Lung microvascular endothelial cell (primary cell): ENCODE measurements at places on chromosomes 12 and 14.

GRCh38 chr14:20412411-20412810, 890 bp downstream of the TEP1 start:
- peak; percentile 26 for DNase-seq

DNA sequence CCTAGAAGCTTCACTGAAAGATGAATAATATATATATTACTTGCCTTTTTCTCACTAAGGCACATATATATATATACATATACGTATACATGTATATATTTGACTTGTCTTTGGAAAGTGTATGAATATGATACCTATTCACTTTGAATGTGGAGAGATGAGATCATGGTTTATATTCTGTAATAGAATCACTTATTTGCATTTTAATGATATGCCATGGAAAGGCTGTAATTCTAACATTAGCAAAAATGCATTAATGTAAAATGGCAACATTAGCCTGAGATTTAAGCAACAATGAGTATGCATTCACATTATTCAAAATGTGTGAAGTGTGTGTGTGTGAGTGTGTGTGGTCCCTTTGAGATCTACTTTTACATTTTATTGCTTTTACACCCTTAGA, 54.5 kb upstream of the PRKD1 start:
- DNase-seq, result no peak

DNA sequence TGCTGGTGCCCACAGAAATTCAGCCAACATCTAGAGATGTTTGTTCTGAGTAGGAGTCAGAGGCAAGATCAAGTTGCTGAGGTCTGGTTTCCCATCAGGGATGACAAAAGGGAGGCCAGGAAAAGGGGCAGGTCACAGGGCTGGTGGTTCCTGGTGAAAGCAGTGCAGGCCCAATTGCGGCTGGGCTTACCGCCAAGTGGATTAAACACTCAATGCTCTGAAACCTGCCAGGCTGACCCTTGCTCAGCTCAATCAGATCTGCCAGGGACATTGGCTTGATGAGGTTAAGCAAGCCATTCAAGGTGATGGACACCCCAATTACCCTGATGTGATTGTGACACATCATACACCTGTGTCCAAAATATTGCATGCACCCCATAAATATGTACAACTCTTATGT, 5.5 kb upstream of the OAS1 start:
- peak; percentile 78 for DNase-seq

DNA sequence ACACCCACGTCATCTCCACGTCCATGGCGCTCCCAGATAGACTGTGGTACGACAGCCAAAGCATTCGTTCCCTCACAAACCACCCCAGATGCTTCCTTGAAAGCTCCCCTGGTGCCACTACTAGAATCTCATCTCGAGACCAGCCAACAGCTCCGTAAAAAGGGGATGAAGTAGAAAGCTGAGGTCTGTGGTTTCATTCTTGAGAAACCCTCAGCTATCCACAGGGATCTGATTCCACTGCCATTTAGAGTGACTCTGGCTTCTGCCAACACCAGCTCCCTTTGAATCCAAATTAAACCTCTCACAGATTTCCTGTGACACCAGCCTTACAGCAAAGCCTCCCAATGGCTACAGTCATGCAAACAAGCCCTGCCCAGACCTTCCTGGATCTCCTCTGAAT, 18.5 kb upstream of the FOXN3 start:
- no peak for DNase-seq

GRCh38 chr12:53734425-53734824, 7.2 kb upstream of the CALCOCO1 start:
- no peak for DNase-seq

GRCh38 chr12:50999093-50999492, 27.1 kb downstream of the SLC11A2 start:
- no peak for DNase-seq

GRCh38 chr12:116456330-116457082, 102.7 kb upstream of the MAP1LC3B2 start:
- peak; percentile 43 for DNase-seq

DNA sequence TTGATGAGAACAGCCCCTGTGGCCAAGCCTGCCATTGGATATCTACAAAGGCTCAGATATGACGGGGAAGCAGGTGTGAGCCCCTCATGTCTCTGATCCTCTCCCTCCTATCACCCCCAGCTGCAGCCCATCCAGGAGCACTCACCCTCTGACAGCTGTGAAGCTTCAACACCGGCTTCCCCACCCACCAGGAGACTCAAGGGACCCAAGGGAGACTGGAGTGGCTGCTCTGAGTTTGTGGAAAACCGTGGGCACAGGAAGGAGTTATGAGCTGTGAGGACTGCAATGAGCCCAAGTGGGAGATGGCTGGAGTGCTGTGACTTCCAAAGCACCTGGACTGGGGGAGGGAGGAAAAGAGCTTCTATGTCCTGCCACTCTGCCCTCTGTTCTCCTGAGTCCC, 7.9 kb downstream of the IFI27L2 start:
- DNase-seq, result no peak

- no peak for DNase-seq
Observed at GRCh38 chr14:31291210-31291609, 83.6 kb upstream of the HECTD1 start.

GRCh38 chr14:105340821-105341733, 26.5 kb downstream of the PACS2 start:
- DNase-seq, result peak; percentile 39

GRCh38 chr12:2266666-2267620, 214.2 kb downstream of the CACNA1C start:
- DNase-seq, result no peak

- DNase-seq, result no peak
Observed at GRCh38 chr14:92847278-92847677, 53.2 kb downstream of the GOLGA5 start.

- no peak for DNase-seq
Observed at GRCh38 chr14:53519137-53519536, 366.0 kb upstream of the DDHD1 start.

DNA sequence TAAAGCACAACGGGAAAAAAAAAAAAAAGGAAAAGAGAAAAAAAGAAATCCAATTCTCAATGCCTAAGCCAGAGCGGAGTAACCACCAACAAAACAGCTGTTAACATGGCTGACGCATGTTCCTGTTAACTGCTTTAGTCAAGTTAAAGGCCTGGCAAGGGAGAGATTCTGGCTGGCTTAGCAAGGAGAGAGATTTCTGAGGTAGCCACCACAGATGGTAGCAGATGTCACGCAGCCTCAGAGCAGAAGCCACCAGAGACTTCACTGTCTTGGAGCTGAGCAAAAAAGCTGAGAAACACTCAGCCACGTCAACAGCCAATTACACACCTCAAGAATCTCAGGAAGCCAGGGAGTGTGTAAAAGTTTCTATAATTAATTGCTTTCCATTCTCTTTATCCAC, 87.1 kb downstream of the TMCC3 start:
- DNase-seq, result no peak

DNA sequence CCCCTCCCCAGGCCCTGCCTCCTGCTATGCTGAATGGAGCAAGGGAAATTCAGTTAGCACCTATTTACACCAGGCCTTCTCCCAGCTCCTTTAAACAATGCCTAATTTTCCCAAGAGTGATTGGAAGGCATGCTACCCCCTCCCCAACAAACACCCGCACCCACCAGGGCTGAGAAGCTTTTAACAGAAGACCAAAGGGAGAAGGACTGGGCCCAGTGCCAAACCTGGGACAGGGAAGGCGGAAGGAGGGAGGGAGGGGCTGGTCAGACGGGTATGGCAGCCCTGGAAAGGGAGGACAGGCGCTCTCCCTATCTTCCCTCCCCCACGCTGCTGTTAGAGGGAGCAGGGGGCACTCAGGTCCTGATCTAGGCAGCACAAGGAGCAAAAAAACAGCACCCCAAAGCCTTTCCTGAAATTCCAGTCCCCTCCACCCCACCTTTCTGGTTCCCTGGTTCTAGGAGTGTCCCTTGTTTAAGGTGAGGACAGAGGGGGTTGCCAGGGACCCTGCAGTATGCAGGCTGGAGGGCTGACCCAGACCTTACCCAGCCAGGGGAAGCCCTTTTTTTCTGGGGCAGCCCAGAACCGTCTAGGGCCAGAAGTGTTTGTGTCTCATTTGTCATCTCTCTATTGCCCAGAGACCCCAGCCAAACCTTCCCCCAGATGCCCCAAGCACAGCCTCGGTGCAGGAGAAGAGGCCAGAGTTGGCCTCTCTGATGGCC, 2.4 kb upstream of the KRT8 start:
- DNase-seq, result peak; percentile 30

DNA sequence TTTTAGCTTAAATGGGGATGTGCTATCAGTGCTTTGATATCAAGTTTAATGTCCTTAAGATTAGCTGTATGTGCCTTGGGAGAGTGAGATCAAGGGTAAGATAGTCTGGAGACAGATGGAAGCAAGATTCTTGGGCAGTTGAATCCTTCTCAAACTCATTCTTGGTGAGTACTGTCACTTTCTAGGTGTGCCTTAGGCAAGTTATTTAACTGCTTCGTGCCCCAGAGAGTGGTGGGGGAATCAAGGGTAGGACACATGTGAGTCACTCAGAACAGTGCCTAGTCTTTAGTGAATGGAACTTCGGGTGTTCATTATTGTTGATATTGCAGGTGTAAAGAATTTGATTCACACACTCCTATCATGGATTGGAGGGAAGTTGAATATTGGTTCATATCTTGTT, 803.7 kb downstream of the DIO2 start:
- DNase-seq, result no peak

- DNase-seq, result no peak
Observed at GRCh38 chr14:32507029-32507984, 178.2 kb downstream of the AKAP6 start.

- DNase-seq, result no peak
Observed at GRCh38 chr14:100882991-100883788, 20.3 kb downstream of the RTL1 start.

- no peak for DNase-seq
Observed at GRCh38 chr14:105447651-105448640, 26.7 kb upstream of the CRIP2 start.

- DNase-seq, result no peak
Observed at GRCh38 chr12:65567820-65568219, 256.5 kb upstream of the HMGA2 start.

DNA sequence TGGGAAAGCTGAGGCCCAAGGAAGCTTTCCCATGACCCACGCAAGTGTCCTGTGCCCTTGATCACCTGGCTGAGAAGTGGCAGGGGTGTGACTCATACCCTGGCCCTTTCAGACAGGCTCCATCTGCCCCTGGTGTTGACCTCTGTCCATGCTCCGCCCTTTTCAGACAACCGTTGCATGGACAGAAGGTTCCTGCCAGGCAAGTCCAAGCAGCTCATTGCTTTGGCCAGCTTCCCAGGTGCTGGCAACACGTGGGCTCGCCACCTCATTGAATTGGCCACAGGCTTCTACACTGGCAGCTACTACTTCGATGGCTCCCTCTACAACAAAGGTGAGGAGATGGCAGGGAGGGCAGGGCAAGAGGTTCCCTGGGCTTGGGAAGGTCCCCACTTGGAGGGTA, 103.5 kb downstream of the WSCD2 start:
- no peak for DNase-seq

DNA sequence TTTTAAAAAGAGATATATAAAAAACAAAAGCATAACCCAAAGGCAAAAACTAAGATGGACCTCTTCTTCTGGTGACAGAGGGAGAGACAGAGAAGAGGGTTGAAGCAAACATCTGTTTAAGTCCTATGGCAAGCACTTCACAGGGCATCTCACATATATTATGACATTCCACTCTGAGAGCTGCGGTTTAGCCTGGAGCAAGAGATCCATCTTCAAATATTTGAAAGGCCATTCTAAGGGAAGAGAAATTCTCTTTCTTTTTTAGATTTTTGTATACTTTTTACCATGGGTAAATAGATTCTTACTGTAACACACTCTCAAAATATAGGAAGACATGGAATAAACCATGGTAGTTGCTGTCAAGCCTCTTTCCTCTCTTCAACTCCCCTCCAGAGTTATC, 204.1 kb downstream of the GXYLT1 start:
- DNase-seq, result no peak

- DNase-seq, result peak; percentile 77
Observed at GRCh38 chr12:122080149-122081082, 1.9 kb downstream of the MLXIP start.

DNA sequence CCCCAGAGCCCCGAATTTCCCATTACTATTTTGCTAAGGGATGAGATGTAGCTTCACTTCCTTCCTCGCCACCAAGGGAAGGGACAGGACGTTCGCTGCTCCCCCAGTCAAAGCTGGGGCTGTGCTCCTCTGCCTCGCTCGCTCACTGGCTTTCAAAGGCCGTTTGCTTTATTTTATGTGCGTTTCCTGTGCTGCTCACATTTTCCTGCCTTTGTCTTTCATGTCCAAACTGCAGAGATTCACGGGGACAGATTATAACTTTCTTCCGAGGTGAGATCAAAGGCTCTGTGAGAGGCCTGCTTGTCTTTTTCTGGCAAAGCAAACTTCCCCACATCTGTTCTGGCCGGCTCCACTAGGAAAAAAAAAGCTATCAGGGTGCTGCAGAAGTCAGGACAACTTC, 76.0 kb upstream of the FZD10 start:
- peak; percentile 59 for DNase-seq

DNA sequence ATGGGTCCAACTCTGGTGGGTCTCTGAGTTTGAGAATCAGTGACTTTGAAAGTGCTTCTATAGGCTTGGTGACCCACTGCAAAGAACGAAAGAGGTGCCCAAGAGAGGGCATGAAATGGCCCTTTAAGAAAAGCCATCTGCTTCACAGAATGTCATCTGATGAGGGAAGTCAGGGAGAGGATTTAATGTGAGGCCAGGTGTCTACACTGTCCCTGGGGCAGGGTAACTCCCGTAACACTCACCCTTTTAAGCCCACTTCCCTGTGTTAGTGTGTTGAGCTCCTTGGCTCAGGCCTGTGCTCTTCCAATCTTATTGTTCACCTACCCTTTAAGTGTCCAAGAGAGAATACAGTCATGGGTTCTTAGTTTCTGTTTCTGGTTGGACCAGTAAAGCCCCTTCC, 16.4 kb upstream of the SRSF5 start:
- no peak for DNase-seq

- no peak for DNase-seq
Observed at GRCh38 chr12:51548241-51548640, 42.8 kb upstream of the SCN8A start.

DNA sequence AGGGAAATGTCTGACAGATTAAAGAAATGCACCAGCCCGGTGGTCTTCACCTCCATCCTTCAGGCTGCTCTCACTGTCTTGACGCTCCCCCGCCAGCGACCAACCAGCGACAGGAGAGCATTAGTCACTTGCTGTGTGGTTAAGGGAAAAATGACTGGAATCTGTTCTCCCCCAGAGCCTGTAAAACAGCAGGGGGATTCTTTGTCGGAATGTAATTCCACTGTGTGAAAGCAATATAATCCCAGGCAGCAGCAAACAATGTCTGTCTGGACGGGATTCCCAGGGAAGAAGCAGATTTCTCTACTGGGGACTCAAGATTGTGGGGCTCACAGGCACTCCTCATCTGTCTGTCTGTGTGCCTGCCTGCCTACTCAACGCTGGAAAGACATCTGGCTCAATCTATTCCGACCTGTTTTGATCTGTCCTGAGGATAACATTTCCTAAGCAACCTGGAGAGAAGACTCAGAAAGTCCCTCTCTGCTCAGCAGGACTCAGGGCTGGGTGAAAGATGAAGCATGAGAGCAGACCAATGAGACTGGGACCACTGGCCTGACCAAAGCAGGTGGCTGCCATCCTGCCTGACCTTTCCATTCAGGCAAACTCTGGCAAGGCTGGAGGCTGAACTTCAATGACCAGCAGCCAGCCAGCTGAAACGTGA, 54.6 kb downstream of the NUAK1 start:
- no peak for DNase-seq
